Urinary bladder (tissue), 4 donors: ENCODE measurements at places on chromosomes 12 and 14. TPM values are rescaled to one million over a fixed set of nuclear protein-coding genes. Genes with fewer than 3 reads are reported as not detected.

MAP1LC3B2 gene
- total RNA-seq, result not detected

RASSF3 gene
- 50.4 TPM for total RNA-seq

KRT79 gene
- total RNA-seq, result not detected

CAPZA3 gene
- not detected for total RNA-seq

TAS2R42 gene
- not detected for total RNA-seq

NELL2 gene
- 28.1 TPM for total RNA-seq

TPH2 gene
- total RNA-seq, result not detected

PIP4K2C gene
- total RNA-seq, result 9.5 TPM

CISTR gene
- total RNA-seq, result not detected

TOMM20L gene
- not detected for total RNA-seq

- no peak for DNase-seq
These were observed 22.4 kb downstream of the RXYLT1 start for GRCh38 chr12:63802012-63802608.

DNA sequence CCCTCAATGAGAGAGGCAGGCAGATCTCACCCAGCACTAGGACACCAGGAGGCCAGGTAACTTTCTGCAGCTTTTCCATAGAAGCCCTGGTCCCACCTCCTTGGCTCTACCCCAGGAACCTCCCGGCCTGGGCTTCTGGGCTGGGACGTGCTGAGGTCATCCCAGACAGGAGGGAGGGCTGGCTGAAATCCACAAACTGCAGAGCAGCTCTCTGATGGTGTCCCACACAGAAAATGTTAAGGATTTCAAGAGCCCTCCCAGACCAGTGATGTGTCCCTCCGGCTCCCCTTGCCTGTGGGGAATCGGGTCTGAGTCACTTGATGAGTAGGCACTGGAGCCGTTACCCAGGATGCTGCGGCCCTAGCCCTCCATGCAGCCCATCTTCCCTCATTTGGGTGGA is 124.1 kb downstream of the ESRRB start:
- DNase-seq, result no peak

GRCh38 chr12:14211947-14212387 is 153.5 kb upstream of the ATF7IP start:
- no peak for DNase-seq

- DNase-seq, result no peak
These were observed 3.6 kb upstream of the WSB2 start for GRCh38 chr12:118064608-118065007.

DNA sequence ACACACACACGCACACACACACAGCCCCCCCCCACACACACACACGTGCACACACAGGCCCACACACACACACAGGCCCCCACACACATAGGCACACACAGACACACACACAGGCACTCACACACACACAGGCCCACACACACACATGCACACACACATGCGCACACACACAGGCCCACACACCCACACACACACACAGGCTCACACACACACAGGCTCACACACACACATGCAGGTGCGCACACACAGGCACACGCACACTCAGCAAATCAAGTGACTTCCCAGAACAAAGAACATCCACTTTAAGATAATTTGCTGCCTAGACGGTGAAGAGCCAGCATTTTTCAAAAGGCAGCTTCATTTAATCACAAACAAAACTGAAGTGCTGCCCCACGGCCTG is 78.5 kb upstream of the FBRSL1 start:
- no peak for DNase-seq

GRCh38 chr12:28063355-28063880 is 90.9 kb upstream of the PTHLH start:
- no peak for DNase-seq

DNA sequence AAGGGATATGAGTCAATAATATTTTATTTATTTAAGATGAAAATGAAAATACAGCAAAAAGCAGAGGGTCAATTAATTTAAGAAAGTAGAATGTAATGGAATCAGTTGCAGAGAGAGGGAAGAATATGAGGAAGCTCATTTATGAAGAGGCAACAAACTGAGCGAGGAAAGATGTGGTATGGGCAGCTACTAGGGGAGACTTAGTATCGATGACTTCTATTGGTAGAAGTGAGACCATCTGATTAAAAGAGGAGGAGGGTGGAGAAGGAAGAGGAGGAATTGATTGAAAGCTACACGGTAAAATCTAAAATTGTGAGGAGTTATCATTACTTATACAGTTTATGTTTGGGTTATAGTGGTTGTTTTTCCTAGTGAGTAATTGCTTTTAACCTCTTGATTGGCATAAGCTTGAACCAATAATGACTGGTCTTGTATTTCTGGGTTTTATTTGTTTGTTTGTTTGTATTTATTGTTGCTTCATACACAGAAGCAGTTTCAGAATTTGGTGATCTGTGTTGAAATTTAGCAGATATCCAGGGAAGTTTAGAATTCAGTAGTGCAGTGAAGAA is 121.0 kb downstream of the LRRIQ1 start:
- DNase-seq, result no peak

GRCh38 chr12:101051901-101052550 is 158.0 kb downstream of the SLC5A8 start:
- no peak for DNase-seq

- DNase-seq, result no peak
These were observed 11.5 kb downstream of the ALG10 start for GRCh38 chr12:34033628-34034296.

DNA sequence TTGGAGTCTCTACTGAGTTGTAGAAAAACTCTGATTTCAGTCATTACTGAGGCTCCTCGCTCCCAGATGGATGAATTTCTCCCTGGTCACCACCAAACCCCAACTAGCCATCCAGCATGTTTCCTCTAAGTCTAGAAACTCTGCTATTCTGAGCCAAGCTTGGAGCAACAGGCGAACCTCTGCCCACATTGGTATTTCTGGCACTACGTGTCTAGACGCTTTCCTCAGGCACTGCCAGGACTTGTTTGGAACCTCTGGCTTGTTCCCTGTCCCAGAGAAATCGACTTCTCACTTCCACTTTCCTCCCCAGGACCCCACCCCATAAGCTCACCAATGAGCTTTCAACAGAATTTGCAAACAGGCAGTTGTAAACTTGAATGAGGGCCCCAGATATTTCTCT is 27.6 kb downstream of the WSCD2 start:
- no peak for DNase-seq

DNA sequence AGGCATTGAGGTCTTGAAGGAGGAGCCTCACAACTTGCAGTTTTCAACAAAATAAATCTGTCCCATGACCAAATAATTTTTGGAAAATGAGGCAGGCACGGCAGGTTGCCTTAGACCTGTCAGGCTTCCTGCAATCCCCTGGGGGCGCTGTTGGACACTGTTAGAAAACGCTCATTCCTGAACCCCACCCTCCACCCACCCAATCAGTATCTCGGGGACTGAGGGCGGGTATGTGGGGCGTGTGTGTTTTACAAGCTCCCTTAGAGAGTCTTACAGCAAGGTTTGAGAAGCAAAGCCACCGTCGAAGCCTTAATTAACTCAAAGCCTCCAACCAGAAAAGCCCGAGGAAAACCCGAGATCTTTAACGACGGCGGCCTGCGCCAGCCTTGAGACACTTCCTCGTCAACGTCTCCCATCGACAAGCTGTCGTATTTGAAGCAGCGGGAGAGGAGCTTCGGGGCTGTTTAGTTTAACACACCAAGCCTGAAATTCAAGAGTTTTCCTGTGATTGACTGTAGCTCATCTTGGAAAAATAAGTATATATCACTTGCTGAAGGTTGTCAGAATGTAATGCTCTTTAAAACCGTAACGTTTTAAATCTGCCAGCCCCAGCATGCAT is 123.0 kb downstream of the GLT1D1 start:
- DNase-seq, result no peak

- no peak for DNase-seq
These were observed 70.8 kb upstream of the IFNG-AS1 start for GRCh38 chr12:67918441-67918840.

DNA sequence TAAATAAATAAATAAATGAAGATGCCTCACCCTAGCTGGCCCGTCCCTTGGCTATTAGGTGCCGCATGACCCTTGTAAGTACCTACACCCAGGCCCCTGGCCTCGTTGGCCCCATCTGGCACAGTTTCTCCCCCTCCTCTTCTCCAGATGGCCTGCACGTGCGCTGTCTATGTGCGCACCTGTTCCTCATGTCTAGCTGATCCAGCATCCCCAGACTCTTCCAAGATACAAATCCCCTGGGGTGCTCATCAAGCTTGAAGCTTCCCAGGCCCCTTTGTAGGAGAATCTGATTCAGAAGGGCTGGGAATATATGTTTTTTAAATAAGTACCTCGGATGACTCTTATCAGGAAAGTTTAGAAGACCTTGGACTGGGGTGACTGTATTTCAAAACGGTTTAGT is 133.3 kb downstream of the CHST11 start:
- no peak for DNase-seq

DNA sequence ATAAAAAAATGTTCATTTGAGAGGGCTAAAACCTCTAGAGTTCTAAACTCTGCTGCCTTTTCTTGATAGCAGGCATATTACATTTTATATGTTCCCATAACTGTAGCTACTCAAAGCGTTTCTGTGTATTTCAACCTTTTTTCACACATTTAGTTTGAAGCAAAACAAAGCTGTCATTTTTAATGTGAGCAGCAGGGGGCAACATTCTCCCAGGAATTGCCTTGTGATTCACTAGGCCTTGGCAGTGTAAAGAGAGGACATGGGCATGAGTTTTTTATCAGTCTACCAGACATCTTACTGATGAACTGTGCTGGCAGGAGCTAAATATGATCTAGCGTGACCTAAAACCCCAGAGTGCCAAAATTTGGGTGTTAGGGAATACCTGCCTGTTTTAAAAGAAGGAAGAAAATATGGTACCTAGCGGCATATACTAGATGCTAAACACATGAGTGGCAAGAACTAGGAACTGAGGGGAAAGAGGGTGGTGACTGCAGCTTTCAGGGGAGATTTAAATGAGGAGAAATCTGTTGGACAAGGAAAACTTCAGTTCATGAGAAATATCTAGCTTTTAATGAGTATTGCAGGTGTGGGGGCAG is 65.3 kb downstream of the IFT43 start:
- DNase-seq, result peak; percentile 46

DNA sequence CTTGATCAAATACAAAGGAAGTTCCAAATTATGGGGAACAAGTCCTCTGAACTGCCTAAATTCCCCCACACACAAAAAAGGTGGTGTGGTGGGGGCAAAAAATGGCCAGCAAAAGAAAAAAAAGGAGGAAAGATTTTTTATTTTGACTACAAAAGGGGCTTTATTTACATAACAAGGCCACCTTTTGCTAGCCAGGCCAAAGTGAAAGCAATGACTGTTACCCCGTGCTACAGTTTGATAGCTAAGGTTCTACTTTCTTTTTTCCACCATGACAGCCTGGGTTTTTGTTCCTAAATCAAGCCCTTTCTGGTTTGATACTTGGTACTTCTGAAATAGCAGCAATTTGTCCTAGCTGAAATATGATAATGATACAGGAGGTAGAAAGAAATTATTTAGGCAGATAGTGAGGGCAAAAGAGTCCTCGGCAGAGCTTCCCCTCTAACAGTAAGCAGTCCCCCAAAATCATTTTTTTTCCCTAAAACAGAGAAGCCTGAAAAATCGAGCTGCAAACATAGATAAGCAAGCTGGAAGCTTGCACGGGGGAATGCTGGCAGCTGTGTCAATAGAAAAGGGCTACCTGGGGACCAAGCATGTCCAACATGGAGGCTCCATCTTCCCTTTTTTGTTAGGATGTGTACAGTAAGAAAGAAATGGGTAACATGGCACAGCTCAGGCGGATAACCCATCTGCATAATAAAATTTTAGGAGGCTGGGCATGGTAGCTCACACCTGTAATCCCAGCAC is 8.9 kb upstream of the B4GALNT1 start:
- DNase-seq, result no peak

- no peak for DNase-seq
These were observed 69.7 kb downstream of the TSPAN11 start for GRCh38 chr12:30996255-30996654.

DNA sequence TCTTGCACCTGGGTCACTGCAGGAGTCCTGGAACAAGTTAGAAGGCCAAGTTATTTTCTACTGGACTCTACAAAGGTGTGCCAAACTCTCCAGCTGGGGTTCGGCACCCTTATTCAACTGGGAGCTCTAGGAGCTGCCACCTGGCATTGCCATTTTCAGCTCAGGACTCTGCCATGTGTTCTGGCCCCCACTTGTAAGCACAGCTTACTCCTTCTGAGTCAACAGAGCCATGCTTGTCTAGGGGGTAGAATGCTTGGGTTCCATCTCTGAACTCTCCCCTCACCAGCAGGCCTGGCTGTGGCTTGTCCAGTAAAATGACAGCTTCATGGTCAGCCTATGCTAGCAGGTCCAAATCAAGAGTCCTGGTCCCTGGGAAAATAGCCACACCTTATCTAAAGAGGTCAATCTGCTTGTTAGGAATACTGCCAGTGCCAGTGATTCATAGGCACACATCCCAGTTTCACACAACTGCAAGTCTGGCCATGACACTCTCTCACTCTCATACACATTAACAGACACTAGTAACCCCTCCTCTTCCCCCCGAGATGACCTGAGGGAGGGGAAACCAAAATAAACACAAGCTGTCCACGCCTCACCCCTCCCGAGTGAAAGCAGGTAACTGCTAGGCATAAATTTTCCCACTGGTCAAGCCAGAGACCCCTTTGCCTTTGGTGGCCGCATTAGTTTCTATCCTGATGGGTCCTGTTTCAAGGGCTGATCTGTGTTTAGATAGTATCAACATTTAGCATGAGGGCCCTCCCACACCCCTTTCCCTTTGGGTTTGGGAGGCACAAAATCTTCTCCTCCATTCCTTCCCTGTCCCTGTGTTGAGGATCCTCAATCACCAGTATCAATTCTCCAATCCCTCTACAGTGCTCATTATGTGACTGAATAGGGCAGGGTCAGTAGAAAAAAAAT is 182.3 kb upstream of the GZMB start:
- no peak for DNase-seq

GRCh38 chr14:80378084-80378690 is 166.9 kb upstream of the DIO2 start:
- DNase-seq, result no peak

DNA sequence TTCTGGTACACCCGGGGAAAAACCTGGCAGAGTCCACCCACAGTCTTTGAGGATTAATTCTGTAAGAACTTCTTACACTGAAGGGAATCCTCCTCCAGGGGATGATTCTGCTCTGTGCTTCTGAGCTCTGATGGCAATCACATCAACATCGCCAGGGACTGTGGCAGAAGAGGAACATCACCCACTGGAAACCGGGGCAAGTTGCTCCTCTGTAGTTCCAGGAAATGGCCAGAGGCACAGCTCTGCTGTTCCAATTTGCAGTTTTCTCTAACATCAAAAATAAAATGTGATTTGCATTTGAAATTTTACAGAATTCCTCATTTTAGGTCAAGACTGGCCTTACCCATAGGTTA is 207.6 kb downstream of the DAD1 start:
- DNase-seq, result no peak

- no peak for DNase-seq
These were observed 57.4 kb downstream of the FAM222A start for GRCh38 chr12:109770861-109771670.

GRCh38 chr14:96827290-96827689 is 30.1 kb downstream of the VRK1 start:
- no peak for DNase-seq
